ENCODE measurements at places on chromosomes 11 and 22. TPM values are rescaled to one million over a fixed set of nuclear protein-coding genes. Genes with fewer than 3 reads are reported as not detected.

AMPD3 gene
- 2.2 TPM for total RNA-seq

RASL10A gene
- total RNA-seq, result 0.63 TPM

IGSF22 gene
- 0.19 TPM for total RNA-seq

ARHGAP20 gene
- total RNA-seq, result 0.20 TPM

SLC5A4 gene
- total RNA-seq, result 0.23 TPM

DKK3 gene
- 17.6 TPM for total RNA-seq

UPK3A gene
- not detected for total RNA-seq

FGF3 gene
- total RNA-seq, result not detected

KCNJ11 gene
- total RNA-seq, result 2.3 TPM

- DNase-seq, result no peak
These were observed 19.2 kb downstream of the CPT1A start for GRCh38 chr11:68822546-68822945.

DNA sequence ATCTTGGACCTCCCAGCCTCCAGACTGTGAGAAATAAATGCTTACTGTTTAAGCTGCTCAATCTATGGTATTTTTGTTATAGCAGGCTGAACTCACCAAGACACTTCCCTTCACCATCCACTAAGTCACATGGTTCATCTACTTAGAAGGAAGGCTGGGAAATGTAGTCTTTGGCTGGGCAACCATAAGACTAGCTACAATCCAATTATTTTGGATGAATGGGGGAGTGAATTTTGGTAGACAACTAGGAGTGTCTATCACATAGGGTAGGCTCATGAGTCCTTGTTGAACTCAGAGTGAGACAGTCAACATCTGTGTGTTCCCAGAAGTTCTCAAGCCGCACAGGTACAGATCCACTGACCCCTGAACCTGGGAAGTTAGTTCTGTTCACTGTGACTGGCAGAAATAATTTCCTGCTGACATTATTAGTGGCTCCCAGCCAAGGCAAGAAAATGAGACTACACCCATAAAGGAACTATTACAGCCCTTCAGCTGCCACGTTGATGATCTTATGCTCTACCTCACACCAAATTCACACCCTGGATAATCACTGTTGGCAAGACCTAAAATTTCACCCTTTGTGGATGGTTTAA, 3.1 kb upstream of the SLC35C1 start:
- DNase-seq, result no peak

DNA sequence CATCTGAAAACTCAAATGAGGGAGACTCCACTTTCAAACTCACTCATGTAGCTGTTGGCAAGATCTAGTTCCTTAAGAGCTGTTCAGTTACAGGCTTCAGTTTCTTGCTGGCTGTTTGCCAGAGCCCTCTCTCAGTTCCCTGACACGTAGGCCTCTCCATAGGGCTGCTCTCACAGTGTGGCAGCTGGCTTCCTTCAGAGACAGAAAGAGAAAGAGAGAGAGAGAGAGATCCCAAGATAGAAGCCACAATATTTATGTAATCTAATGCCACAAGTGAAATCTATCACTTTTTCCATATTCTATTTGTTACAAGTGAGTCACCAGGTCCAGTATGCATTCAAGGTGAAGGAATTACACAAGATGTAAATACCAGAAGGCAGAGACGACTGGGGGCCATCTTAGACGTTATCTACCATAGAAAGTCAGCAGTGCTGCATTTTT, 168.8 kb downstream of the RCN1 start:
- DNase-seq, result no peak

GRCh38 chr11:11400121-11400520, 47.1 kb upstream of the CSNK2A3 start:
- DNase-seq, result no peak

DNA sequence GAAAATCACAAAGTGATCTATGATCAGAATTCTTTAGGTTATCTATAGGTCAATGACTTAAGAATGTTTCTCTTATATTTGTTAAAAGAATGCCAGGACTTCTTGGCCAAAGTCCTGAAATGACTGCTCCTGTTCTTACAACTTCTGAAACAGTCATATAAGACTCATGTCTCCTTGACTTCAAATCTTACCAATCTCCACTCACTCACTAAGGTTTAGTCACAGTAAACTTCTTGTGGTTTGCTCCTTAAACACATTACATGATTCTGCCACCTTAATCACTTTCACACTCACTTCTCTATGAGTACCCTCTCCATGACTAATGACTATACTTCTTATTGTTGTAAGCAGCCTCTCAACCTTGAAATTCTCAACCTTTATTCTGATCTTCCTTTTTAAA, 648.7 kb upstream of the CCDC179 start:
- no peak for DNase-seq

DNA sequence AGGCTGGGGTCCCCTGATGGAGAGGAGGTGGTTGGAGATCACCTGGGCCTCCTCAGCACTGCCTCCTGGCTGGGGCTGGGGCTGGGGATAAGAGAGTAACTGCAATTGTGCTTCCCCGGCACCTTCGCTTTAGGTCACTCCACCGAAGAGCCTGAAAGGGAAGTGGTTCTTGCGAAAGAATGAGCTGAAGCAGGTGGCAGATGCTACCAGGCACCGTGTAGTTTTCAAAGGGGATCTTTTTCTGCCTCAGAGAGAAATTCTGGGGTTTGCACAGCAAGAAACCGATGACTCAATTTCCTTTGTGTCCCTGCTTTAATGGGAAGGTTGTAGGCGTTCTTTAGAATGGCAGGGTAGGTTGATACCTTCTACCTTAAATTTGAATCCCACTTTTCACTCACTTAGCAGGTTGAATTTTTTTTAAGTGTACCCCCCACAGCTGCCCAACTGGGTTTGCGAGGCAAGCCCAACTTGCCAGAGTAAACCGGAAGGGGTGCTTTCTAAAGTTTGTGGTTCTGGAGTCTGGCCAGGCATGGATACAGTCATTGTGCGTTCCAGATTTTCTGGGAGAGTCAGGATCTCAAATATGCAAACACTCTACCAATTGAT, 5.3 kb downstream of the CD44 start:
- DNase-seq, result no peak

DNA sequence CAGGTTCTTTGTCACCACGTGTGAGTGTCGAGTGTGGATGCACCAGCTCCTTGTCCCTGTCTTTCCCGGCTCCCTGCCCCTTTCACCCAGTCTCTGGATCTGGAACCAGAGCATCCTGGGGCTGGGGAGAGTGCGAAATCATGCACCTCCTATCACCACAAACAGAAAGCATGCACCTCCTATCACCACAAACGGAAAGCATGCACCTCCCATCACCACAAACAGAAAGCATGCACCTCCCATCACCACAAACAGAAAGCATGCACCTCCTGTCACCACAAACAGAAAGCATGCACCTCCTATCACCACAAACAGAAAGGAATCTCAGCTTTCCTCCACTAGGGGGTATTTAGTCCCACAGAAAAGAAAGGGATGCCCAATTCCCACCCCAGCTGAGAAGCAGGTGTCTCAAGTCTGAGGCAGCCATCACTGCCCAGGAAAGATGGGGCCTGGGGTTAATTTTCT, 5.9 kb upstream of the GLB1L3 start:
- no peak for DNase-seq

GRCh38 chr11:103547024-103547423, 437.8 kb downstream of the DYNC2H1 start:
- no peak for DNase-seq

DNA sequence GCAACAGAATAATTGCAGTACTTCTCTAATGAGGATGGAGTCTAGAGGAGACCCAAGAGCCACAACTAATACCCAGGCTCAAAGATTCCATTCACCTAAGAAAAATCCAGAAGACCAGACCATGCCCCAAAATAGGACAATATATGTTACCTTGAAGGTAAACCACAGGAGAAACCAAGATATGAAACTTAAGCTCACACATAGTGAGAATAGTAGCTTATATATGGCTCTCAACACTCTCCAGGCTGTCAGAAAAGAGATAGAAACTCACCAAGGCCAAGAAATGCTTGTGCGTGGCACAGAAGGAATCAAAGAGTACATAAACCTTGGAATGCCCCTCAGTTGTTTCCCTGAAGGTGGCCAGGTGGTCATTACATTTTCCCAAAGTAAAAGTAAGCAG, 9.1 kb downstream of the FAM111A start:
- DNase-seq, result no peak

DNA sequence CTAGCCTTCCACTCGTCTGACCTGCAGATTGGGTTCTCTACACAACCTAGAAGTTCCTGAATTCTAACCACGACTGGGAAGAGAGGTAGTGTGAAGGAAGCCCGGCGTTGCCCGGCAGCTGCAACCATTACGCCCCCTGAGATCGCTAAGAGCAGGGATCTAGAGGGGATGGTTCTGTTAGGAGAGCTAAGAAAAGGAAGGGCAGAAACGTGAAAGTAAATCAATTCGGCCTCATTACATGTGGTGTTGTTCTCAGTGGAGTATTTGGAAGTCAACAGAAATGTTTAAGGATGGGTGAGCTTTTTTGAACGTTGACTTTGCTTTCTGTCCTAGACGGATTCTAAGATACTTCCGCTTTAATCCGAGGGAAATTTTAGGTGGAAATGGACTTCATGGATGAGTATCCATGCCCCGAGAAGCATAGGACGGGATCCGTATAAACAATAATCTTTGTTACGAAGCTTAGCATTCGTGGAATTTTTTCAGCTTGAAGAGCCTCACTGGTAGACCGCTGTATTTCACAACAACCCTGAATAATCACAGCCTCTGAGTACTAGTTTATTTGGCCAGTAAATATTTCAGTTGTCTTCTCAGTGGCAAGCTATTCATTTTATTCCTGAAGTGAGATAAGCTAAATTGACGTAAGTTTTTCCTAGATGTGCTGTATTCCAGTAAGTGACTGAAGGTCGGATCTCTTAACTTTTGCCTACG, 629 bp downstream of the ATP5MG start:
- no peak for DNase-seq

DNA sequence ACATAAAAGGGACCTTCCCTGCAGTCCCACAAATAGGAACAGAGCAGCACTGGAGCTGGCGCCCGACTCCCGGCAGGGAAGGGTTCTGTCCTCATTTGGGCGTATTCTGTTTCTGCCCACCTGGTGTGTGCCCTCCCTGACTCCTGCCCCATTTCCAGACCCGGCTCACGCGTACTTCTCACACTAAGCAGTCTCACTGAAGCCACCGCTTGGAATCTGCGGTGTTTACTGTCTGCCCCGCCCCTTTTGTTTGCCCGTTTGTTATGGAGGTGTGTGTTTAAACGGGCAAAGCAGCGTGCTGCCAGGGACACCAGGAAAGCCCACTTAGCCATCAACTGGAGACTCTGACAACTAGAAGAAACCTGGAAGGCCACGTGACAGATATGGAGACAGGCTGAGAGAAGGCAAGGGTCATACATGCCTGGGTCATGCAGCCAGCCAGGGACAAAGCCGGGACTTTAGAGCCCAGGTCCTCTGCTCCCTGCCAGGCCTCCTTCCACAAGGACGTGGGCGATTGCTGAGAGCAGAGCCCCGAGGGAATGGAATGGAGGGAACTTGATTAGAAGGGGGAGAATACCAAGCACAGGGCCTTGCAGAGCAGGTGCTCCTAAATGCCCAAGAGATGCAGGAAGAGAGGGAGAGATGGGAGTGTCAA, 8.7 kb upstream of the EFCAB6 start:
- DNase-seq, result no peak

GRCh38 chr11:48210052-48210451, 6.6 kb upstream of the OR4B1 start:
- no peak for DNase-seq

DNA sequence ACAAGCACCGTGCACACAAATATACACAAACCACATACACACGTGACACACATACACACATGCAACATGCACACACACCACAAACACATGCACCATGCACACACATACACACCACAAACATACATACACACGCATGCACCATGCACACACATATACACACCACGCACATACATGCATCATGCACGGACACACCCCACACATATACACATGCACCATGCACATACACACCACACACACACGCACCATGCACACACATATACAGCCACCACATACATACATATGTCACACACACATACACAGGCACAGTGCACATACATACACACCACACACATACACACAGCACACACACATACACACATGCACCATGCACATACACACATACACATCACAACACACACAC, 12.7 kb upstream of the B4GALNT4 start:
- no peak for DNase-seq

DNA sequence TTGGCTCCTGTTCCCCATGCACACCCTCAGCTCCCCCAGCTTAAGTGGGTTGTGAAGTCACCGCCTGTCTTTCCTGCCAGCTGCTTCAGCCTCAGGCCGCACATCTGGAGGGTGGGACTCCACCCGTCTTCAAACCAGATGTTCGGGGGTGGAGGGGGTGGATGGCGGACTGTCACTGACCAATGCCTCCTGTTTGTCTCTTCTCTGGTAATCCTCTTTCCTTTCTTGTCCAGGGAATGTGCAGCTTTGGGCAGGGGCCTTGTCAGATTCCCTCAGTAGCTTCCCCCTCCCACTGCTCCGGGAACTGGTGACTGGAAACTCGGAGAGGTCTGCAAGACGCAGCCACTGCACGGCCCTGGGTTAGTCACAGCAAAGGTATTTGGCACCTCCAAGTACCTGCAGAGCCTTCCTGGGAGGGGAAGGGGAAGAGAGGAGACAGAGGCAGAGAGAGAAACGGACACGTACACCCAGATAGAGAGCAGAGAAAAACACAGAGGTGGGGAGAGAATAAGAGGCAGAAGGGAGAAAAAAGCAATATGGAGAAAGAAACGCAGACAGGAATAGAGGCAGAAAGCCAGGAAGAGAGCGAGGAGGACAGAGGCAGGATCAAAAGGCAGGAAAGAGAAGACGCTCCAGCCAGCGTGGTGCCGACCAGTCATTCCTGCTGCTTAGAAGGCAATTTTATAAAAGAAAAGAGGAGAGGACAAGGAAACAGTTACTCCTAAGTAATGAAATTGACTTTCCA, 56.1 kb upstream of the TIMP3 start:
- DNase-seq, result no peak

GRCh38 chr22:39943337-39943736, 16.9 kb upstream of the TMA7B start:
- no peak for DNase-seq

GRCh38 chr11:102610200-102610599, 14.9 kb downstream of the MMP20 start:
- DNase-seq, result no peak

GRCh38 chr11:12433121-12433520, 55.8 kb downstream of the PARVA start:
- no peak for DNase-seq

GRCh38 chr11:12453243-12453642, 75.9 kb downstream of the PARVA start:
- no peak for DNase-seq

All from neural crest cell (in vitro differentiated cells).